PC-9 (cell line): ENCODE measurements at places on chromosomes 16 and 17. TPM values are rescaled to one million over a fixed set of nuclear protein-coding genes. Genes with fewer than 3 reads are reported as not detected.

Gene HSD17B1
- total RNA-seq: 0.90 and 1.3 TPM in 2 replicates

Gene HYDIN
- total RNA-seq: 25.9 and 31.0 TPM in 2 replicates

Gene CACNG3
- total RNA-seq: not detected in 2 replicates

DNA sequence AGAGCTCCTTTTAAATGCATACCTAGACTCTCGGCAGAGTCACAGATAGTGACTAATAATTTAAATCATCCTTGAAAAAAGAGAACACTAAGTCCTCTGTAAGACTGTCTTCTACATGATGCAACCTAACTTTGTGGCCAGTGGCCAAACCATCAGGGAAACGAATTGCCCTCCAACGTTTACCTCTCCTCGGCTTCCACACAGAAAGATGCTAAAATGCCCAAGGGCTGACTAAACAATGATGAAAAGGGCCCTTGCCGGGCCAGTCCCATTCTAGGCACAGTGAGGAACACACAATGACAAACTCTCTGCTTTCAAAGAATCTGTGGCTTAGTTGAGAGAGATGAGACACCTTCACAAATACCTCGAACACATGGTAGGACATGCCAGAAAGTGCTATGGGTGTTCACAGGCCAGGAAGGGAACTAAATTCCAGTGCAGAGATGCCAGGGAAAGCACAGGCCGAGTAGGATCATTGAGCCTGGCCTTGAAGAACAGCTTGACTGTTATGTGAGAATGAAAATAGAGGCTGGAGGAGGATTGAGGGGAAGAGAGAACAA is 35.3 kb upstream of the PITPNM3 start:
- no peak overlapping the region for H3K27ac ChIP-seq
- H3K4me3 ChIP-seq: no peak overlapping the region
- no peaks in the 10 kb centered on the region for H3K27me3 ChIP-seq
- H3K36me3 ChIP-seq: peaks cover 49% of the 10 kb centered on the region

Gene RRAD
- 0.24 TPM in 1 of 2 replicates, not detected in the other for total RNA-seq

GRCh38 chr17:65294181-65294719 is 157.1 kb downstream of the RGS9 start:
- no peaks in the 10 kb centered on the region for H3K27me3 ChIP-seq
- H3K27ac ChIP-seq: no peak overlapping the region
- no peaks in the 10 kb centered on the region for H3K36me3 ChIP-seq
- H3K4me3 ChIP-seq: no peak overlapping the region
- no peaks in the 10 kb centered on the region for H3K4me1 ChIP-seq
- peak; percentile 40 for DNase-seq

DNA sequence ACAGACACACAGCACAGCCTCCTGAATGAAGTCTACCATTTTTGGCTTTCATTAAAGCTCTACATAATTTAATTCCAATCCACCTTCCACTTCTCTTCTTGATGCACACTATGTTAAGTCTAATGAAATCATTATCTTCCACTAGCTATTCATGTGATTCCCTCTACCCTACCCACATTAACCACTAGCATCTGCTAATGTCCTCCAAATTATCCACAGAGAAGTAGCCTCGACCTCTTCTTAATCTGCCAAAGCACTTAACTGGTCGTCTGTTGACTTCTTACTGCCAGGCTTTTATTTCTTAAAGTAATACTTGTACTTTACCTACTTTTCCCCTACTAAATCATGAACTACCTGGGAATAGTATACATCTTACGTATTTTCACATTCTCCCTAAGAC is 91.8 kb downstream of the NCOR1 start:
- H3K4me1 ChIP-seq: no peaks in the 10 kb centered on the region
- H3K4me3 ChIP-seq: no peak overlapping the region
- peaks cover 10% of the 10 kb centered on the region; the same call in 1 of the 2 replicates for H3K36me3 ChIP-seq
- no peak for DNase-seq
- H3K27ac ChIP-seq: no peak overlapping the region
- no peaks in the 10 kb centered on the region for H3K27me3 ChIP-seq
